Stimulated activated CD4-positive, alpha-beta T cell treated with anti-CD3 and anti-CD28 coated beads, Interleukin-2, amount 100 ng/mL, for 24 hours (primary cell): ENCODE measurements at places on chromosomes 1 and 21.

GRCh38 chr1:57908147-57908890, 484.5 kb upstream of the DAB1 start:
- DNase-seq, result no peak

DNA sequence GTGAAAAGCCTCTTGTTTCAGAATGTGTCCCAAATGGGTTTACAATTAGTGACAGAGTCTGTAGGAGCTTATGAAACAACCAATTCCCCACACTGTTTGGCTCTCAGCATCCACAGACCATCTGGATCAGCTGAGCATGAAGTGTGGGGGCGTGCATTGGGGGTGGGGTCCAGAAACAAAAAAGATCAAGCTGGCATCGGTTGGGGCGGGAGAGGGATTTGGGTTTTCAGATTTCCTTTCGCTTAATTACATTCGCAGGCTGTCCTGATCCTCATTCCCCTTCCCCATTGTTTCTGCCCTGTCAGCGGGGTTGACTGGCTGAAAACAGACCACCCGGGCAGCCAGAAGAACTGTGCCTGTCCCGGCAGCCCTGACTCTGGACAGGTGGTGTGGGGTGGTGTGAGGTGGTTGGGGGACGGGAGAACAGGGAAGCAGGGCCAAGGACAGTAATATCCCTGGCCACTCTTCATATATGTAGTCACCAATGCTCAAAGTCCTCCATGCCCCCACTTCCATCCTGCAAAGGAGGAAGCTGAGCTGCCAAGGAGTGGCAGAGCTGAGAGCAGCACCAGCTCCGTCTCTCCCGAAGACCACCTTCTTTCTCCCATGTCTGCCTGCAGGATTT, 92.0 kb downstream of the IER5 start:
- DNase-seq, result no peak

GRCh38 chr1:101280049-101280592, 43.3 kb downstream of the S1PR1 start:
- DNase-seq, result no peak

DNA sequence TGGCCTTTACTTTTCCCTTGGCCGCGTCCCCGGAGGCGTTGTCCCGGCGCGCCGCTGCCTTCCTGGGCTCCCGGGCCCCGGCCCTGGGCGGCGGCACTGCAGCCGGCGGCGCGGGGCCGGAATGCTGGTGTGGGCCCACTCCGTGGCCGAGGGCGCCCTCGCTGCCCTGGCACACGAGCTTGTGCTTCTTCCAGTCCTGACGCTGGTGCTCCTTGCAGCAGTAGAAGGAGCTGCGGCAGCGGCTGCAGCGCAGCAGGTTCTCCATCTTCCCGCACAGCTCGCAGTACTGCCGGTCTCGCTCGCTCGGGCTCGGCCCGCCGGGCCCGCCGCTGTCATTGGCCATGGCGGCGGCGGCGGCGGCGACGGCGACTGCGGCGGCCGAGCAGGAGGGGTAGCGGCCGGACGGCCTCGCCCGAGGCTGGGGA, 529 bp downstream of the EGLN1 start:
- no peak for DNase-seq

DNA sequence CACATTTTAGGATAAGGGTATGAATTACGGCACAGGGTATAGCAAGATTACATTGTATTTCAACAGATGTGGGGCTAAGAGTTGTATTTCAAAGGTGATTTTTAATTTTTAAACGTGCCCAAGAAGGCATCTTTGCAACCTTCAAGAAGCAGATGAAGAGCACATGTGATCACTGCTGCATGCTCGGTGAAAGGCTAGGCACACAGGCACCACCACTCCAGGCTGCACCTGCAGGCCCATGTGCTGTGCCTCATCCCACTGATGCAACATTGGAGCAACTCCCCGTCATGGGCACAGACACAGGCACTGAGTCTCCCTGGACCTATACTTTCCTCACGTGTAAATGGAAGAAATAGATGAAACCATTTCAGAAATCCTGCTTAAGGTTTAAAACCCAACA, 23.5 kb downstream of the UBE2G2 start:
- DNase-seq, result no peak

DNA sequence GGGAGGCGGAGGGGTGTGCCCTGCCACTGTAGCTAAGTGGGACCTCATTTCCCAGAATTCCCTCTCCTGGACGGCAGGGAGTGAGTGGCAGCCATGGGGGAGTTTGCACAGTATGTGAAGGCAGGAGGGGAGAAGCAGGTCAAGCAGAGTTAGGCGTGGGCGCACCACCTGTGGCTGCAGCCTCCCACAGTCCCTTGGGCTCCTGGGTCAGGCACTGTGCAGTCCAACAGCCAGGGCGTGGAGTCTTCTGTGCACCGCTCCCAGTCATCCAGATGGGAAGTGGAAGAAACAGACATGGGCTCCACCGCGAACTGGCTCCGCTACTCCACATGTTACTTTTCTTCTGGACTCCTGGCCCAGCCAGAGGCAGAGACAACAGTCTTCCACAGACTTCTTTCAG, 85.4 kb upstream of the TIAM1 start:
- no peak for DNase-seq

- no peak for DNase-seq
These were observed 116.8 kb downstream of the RABGAP1L start for GRCh38 chr1:174276087-174276486.

GRCh38 chr1:79745929-79746328, 739.4 kb upstream of the ADGRL4 start:
- DNase-seq, result no peak

- DNase-seq, result no peak
These were observed 262.5 kb upstream of the B3GALT2 start for GRCh38 chr1:193448682-193449461.

- DNase-seq, result no peak
These were observed 28.2 kb downstream of the TLR5 start for GRCh38 chr1:223114871-223115270.

GRCh38 chr1:113893267-113893666, 5.9 kb upstream of the BCL2L15 start:
- DNase-seq, result no peak

DNA sequence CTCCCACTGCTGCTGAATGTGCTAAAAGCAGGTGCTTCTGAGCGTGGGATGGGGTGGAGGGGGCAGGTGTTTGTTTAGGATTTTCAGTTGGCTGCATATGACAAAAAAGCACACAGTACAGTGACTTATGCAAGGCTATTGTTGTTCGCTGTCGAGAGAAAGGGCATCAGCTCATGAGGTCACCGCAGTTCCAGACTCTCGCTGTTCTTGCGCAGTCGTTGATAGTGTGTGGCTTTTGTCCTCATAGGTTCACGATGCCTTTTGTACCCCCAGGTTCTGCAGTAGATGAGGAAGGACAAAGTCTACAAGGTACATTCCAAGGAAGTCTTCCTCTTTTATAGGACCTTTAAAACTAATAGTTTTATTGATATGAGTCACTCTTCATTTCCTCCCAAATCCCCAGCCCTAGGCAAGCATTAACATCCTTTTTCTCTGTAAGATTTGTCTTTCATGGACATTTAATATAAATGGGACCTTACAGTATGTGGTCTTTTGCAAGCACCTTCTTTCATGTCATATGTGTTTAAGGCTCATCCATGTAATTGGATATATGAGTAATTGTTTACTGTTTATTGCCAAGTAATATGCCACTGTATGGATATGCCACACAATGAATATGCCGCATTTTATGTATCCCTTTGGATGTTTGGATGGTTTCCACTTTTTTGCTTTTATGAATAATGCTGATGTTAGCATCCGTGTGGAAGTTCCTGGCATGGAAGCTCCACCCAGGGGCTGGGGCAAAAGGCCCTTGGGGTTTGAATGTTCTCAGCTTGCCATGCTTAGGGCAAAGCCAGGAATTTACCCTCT, 14.5 kb upstream of the NLRP3 start:
- no peak for DNase-seq

DNA sequence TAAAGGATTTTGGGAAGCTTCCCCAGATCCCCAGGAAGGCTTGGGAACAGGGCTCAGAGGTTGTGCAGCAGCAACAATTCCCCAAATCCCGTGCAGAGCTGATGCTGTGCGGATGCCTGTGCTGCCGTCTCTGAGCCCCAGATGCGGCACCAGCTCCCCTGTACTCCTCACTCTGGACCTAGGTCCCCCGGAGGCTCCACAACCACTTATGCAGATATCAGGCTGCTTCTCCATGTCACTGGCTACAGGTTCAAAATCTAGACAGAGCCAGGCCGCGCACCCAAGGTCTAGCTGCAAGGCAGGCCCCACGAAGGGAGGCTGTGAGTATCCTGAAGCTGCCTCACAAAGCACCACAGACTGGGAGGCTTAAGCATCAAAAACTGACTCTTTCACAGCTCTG, 81.6 kb downstream of the PDE9A start:
- no peak for DNase-seq

GRCh38 chr1:154406886-154407197, 1.7 kb downstream of the IL6R start:
- DNase-seq, result no peak

GRCh38 chr1:103527331-103527730, 1.8 kb downstream of the RNPC3 start:
- DNase-seq, result no peak

DNA sequence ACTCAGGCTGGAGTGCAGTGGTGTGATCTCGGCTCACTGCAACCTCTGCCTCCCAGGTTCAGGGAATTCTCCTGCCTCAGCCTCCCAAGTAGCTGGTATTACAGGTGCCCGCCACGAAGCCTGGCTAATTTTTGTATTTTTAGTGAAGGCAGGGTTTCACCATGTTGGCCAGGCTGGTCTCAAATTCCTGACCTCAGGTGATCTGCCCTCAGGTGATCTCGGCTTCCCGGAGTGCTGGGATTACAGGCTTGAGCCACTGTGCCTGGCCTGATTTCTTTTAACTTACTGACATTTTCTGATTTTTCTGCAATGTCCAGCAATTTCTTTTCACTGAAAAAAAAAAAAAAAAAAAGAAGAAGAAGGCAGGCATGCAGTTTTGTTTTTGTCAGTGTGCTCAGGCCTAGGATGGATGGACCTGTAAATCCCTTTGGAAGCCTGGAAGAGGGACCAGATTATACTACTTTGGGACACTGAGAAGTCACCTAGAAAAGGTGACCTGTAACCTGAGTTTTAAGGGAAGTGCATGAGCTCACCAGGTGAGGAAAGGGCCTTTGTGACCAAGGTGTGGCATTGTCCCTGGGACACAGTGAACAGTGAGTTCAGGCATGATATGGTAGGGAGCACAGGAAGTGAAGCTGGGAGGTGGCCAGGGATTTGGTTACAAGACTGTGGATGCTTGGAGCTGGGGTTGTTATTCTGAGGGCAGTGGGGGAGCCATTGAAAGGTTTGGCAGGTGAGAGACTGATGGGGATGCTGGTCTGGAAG, 2.7 kb upstream of the TMEM61 start:
- DNase-seq, result no peak

GRCh38 chr1:45448357-45448756, 42.6 kb downstream of the TESK2 start:
- DNase-seq, result no peak

GRCh38 chr1:237282208-237282783, 240.3 kb downstream of the RYR2 start:
- DNase-seq, result no peak

DNA sequence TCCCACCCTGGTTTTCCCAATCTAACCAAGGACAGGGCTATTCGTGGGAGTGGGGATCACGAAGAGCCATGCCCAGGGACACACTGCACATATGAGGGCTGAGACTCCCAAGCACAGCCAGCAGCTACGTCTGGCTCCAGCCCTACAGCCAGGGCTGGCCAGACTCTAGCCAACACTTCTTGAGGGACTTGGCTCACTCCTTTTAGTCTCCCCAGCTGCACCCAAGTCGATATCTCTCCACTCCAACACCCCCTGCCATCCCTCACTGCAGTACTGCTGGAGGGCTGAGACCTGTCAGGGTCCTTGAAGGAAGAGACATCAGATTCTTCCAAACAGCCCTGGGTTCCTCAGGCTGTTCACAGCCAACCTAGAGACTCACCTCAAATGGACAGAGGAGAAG, 62.6 kb downstream of the CD46 start:
- DNase-seq, result peak; percentile 8

- no peak for DNase-seq
These were observed 106.4 kb upstream of the MAGI3 start for GRCh38 chr1:113283914-113284313.

DNA sequence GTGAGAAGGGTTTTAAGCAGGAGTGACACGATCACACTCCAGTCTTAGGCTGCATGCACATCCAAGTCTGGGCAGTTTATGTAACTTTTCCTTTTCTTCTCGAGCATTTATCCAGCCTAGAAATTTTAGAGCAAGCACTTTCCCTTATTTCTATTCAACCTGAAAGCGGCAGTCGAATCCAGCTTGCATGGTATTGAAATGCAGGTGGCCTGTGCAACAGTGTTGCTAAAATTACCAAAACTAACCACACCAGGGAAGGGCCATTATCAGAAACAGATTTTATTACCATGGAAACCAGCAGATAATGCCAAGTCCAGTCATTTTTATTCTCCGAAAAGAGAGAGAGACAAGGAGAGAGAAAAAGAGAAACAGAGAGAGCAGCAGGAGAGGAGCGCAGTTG, 179.9 kb upstream of the ZC3H12A start:
- no peak for DNase-seq

- no peak for DNase-seq
These were observed 52.6 kb upstream of the EPS8L3 start for GRCh38 chr1:109816175-109816811.

GRCh38 chr1:53324728-53325297, 3.1 kb downstream of the LRP8 start:
- no peak for DNase-seq

- DNase-seq, result no peak
These were observed 2.6 kb downstream of the ADAMTS5 start for GRCh38 chr21:26964170-26964778.

GRCh38 chr1:231528172-231529029, at the start of gene TSNAX:
TSNAX (plus strand) TSS chr1:231528669; CDS start chr1:231528811, 142 bp downstream.
- DNase-seq, result peak; percentile 90

GRCh38 chr1:214101246-214101645, 113.5 kb downstream of the PROX1 start:
- no peak for DNase-seq

GRCh38 chr1:171754353-171754705, 12.5 kb upstream of the VAMP4 start:
- DNase-seq, result no peak

GRCh38 chr1:32611859-32612188, 38.5 kb downstream of the ZBTB8OS start:
- no peak for DNase-seq

- DNase-seq, result no peak
These were observed 122.4 kb downstream of the MAST2 start for GRCh38 chr1:45925728-45926287.

DNA sequence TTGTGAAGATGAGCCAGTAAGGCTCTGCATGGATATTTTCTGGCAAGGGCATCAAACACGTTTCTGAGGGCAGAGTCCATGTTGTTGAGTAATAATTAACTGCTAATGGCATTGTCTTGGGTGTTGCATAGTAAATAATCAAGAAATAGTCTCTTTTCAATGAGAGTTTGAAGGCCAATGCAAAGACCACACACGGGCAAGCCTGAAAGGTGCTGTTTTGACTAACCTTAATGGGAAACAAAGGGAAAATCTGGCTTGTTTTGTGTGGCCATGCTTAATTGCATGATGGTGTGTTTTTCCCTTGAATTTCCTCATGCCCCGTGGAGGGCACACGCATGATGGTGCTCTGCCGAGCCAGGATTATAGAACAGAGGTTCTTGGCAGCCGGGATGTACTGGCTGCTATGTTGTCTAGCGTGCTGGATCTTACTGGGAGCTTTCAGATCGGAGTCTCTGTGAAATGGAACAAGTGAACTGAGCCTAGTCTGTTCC, 127.6 kb downstream of the NOS1AP start:
- DNase-seq, result no peak
